ENCODE measurements at places on chromosomes 4 and X.

DNA sequence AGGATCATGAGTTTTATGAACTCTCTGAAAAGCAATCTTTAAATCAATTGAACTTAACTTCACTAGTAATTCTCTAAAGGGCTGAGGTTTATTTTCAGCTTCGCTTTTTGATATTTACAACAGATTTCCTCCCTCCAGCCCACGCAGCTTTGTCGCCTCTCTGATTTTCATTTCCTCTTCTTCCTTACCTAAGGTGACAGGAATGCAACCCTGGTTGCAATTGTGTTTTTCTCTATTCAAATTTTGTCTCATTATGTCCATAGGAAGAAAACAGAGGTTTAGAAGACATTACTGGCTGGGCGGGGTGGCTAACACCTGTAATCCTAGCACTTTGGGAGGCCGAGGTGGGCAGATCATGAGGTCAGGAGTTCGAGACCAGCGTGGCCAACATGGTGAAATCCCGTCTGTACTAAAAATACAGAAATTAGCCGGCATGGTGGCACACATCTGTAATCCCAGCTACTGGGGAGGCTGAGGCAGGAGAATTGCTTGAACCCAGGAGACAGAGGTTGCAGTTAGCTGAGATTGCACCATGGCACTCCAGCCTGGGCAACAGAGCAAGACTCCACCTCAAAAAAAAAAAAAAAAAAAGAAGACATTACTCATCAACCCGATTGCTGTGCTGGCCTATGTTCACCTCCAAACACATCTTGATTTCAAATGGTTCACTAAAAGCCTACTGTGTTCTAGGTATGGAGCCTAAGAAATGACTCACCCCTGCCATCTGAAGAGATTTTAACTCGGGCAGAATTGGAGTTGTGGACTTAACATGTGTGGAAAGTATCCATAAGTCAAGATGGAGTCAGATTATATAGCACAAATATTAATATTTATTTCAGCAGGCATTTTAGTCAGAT is 36.8 kb downstream of the VSIG4 start:
- peaks cover 77% of the 10 kb centered on the region for H3K4me1 ChIP-seq
- DNase-seq: no peak

DNA sequence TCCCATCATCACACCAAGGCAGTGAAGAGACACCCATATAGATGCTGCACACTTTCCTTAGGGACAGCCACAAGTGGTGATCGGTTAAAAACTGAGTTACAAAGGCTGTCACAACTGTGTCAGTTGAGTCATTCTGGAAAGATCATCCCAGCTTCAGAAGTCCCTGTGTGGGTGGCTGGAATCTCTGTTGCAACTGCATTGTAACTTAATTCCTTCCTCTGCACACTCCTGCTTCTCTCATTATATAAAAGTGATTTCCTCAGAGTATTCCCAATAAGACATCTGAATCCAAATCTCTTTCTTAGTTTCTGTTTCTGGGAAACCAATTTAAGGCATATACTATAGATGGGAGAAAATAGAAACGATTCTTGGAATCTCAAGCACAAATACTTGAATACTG is 88.1 kb downstream of the FSTL5 start:
- H3K27me3 ChIP-seq: no peaks in the 10 kb centered on the region
- no peak overlapping the region for H3K27ac ChIP-seq
- no peaks in the 10 kb centered on the region for H3K36me3 ChIP-seq
- H3K4me3 ChIP-seq: no peak overlapping the region
- no peaks in the 10 kb centered on the region for H3K4me1 ChIP-seq

DNA sequence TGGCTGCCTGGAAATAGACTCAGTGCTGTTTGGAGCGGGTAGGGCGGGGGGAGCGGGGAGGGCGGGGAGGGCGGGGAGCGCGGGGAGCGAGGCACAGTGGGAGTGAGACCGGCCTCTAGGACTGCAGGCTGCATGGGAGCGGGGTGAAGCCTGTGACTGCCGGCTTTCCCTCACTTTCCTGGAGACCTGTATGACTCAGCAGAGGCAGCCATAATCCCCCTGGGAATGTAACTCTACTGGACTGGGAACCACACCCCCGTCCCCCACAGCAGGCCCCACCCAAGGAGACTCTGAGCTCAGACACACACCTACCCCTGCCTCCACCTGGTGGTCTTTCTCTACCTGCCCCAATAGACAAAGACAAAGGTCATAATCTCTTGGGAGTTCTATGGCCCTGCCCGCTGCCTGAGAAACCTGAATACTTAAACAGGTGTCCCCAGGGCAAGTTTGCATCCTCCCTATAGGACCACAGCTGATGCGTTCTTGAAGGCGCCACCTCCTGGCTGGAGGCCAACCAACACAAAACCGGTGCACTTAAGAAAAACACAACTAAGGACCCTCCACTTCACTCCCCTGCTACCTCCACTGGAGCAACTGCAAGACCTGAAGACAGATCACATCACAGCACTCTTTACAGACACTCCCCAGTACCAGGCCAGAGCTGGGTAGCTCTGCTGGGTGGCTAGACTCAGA is 18.0 kb downstream of the HDAC8 start:
- H3K27ac ChIP-seq: no peak overlapping the region
- H3K36me3 ChIP-seq: peaks cover 12% of the 10 kb centered on the region
- H3K4me1 ChIP-seq: no peaks in the 10 kb centered on the region

DNA sequence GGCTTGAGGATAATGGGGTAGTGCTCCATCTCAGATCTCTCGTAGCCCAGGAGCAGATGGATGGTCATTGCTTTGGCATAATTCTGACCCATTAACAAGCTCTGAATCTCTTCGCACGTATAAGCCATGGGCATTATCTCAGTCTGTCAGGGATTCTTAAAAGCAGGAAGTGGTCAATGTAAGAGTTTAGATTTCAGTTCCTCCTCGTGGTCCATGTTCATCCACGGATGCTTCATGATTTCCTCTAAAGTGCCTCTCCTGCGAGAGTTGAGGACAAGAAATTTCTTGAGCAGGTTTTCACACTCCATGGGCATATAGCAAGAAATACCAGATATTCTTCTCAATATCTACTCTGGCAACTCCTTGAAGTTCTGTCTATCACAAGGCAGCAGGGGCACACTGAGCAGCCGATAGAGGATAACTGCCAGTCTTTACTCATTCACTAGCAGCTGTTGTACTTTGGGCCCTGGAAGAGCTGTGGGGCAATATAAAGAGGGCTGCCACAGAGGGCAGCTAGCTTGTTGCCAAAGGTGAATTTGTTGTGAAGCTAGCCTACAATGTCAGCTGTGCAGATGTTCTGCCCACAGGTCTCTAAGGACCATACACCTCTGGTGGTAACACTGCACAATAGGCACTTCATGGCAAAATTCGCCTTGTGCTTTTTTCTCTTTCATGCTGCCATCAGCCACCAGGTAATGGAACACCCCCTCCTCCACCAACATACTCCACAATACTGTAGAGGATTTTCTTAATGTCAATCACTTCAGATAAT is 52.0 kb upstream of the WDR17 start:
- no peak for DNase-seq
- no peaks in the 10 kb centered on the region for H3K27me3 ChIP-seq
- no peak overlapping the region for H3K27ac ChIP-seq
- peaks cover 4% of the 10 kb centered on the region for H3K4me1 ChIP-seq

GRCh38 chr4:113759696-113760093 is 1.8 kb downstream of the CAMK2D start:
- H3K36me3 ChIP-seq: peaks cover 35% of the 10 kb centered on the region
- no peaks in the 10 kb centered on the region for H3K27me3 ChIP-seq
- H3K27ac ChIP-seq: peak overlapping the region; percentile 100
- H3K4me3 ChIP-seq: peak overlapping the region; percentile 93
- peaks cover 44% of the 10 kb centered on the region for H3K4me1 ChIP-seq
- DNase-seq: no peak

GRCh38 chr4:141570290-141570689 is 66.1 kb upstream of the IL15 start:
- no peaks in the 10 kb centered on the region for H3K27me3 ChIP-seq
- H3K4me1 ChIP-seq: no peaks in the 10 kb centered on the region
- H3K4me3 ChIP-seq: no peak overlapping the region
- H3K27ac ChIP-seq: no peak overlapping the region

- no peaks in the 10 kb centered on the region for H3K4me1 ChIP-seq
- no peak for DNase-seq
- H3K36me3 ChIP-seq: no peaks in the 10 kb centered on the region
- no peak overlapping the region for H3K27ac ChIP-seq
- peaks cover 10% of the 10 kb centered on the region for H3K27me3 ChIP-seq
- no peak overlapping the region for H3K4me3 ChIP-seq
Measured at GRCh38 chr4:2091990-2092668, 33.0 kb downstream of the NAT8L start.

GRCh38 chr4:13182133-13182532 is 302.0 kb downstream of the RAB28 start:
- no peak for DNase-seq
- H3K4me1 ChIP-seq: no peaks in the 10 kb centered on the region
- H3K4me3 ChIP-seq: no peak overlapping the region
- H3K27me3 ChIP-seq: no peaks in the 10 kb centered on the region

Data from activated CD8-positive, alpha-beta T cell treated with anti-CD3 and anti-CD28 coated beads, Interleukin-2, amount 10 ng/mL, durations not matched to agents 7 days and 5 days (primary cell).